RWPE1 (cell line): ENCODE measurements at places on chromosomes 13 and 19.

- DNase-seq: no peak
Measured at GRCh38 chr13:111368091-111368490, 47.6 kb downstream of the TEX29 start.

DNA sequence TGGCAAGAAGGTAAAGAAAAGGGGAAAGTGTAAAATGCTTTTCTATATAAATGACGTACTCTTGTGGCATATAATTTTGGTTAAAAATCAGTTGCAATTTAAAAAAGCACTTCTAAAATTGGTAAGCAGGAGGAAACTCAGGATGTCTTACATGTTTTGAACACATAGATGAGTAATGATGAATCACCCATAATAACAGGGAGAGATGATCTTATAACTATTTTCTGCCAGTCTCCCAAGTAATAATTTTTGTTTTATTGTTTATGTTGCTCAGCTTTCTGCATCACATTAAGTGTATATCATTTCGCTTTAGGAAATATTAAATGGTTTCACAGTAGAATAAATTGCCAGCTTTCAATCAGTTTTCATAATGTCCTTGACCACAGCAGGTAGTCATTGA, 1430.7 kb upstream of the PCDH20 start:
- peak; percentile 4 for DNase-seq

GRCh38 chr19:51065221-51065960, 499 bp upstream of the KLK13 start:
- DNase-seq: no peak

GRCh38 chr13:75860935-75861334, 224.8 kb downstream of the LMO7 start:
- DNase-seq: no peak

DNA sequence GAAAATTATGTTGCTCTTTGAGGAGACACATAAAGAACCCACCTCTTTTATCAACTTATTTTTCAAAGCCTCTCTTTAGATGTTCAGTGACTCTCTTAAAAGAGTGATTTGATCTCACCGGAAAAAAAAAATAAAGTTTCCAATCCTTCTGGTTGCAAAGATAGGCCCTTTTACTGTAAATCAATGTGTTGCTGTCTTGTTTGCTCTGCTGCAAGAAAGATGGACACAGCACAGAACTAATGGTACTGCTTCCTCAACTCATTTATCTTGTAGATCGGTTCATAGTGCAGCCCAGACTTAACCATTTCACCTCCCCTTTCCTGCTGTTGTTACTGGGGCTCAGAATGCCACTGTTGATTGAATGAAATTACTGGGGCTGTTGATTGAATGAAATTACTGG, 388.9 kb upstream of the KLF12 start:
- DNase-seq: no peak

- no peak for DNase-seq
Measured at GRCh38 chr13:20425819-20426219, 99.8 kb downstream of the CRYL1 start.

DNA sequence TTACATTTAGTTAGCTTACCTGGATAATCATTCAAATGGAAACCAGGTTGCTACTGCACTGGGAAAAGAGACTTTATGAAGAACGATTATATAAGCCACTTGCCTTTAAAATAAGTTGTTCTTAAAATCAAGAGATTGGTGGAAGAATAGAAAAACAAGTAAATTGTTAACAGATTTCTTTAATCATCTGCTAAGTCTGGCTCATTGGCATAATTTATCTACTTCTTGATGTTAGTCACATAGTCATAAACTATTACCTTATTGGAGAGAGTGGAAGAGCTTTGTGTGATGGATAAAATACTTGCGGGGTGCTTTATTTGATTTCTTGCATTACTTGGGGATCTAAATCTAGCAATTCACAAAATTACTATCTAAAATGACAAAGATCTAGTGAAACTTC, 6.8 kb downstream of the LSM14A start:
- no peak for DNase-seq

GRCh38 chr13:91816263-91816807, 417.9 kb downstream of the GPC5 start:
- DNase-seq: no peak

DNA sequence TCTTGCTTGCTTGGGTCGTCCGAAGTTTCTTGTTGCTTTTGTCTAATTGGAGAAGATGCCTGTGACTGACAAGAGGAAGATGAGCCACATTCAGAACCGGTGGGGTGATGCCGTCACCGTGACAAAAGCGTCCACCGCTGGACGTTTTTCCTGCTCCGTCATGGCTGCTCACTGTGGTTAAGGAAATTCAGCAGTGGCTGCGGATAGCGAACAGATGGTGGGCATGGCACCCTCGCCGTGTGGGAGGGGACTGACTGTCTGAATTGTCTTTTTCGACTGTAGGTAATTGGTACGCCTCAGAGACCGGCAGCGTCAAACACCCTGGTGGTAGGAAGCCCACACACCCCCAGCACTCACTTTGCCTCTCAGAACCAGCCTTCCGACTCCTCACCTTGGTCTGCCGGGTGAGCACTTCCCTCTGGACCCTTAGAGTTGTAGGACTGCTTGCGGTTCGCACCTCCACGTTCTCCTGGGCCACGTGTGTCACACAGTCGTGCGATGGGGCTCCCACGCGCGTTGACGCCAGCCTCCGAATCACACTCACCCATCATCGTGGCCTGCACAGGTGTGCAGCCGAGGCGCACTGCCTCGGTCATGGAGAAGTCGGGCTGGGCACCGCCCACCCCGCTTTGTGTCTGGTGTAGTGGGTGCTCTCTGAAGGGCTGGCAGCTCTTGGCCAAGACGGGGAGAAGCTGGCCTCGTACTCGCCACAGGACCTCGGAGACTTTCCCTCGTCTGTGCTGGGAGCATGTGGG, 26.5 kb downstream of the ATP4B start:
- DNase-seq: no peak

DNA sequence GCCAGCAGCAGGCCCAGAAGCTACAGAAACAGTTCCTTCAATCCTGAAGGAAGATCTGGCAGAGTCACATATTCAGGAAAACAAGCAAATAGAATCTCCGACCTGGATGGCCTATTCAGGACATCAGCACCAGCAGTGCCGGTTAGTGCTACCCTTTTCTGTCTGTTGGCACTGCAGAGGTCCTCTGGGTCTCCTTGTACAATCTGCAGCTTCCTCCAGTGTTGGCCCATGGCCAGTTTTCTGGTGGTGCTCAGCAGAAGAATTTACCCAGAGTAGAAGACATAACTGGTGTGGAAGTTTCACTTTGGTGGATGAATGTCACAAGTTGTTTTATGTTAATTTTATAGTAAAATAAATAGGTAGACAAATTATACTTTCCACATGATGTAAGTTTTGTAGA, 498.1 kb downstream of the COG6 start:
- no peak for DNase-seq

GRCh38 chr19:27679905-27680304, 1533.0 kb downstream of the UQCRFS1 start:
- no peak for DNase-seq

DNA sequence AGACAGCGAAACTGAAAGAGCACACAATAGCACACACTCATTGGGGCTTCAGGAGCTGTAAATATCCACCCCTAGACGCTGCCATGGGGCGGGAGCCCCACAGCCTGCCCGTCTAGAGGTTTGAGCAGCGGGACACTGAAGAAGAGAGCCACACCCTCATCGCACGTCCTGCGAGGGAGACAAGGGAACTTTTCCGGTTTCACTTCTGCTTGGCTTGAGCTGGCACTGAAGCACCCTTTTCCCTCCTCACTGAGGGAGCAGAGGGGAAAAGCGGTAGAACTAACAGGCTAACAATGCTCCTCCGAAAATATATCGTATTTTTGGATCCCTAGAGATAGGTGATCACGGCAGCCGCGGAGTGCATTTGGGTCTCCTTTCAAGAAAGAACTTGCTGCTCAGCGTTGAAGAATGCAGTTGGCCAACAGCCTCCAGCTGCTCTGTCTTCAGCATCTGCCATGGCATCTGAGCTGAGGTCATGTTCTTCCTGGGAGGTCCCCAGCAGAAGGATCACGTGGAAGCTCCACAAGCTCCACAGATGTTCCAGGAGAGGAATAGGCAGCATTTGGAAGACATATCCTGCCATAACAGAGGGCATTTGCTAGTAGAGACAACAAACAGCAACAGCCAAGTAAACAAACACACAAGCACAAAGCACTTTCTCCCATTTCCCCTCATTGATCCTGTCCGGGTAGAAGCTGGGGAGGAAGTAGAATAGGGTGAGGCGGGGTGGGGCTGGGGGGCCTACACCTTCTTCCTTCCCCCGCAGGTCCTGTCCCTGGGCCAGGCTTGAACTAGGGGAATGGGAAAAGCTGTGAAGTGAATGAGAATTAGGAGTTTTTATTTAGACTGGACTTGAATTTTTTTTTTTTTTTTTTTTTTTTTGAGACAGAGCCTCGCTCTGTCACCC, 44.8 kb upstream of the ALOX5AP start:
- DNase-seq: peak; percentile 41

- no peak for DNase-seq
Measured at GRCh38 chr13:48142436-48142835, 47.5 kb upstream of the MED4 start.

GRCh38 chr19:38057959-38058690, 151.1 kb downstream of the SIPA1L3 start:
- DNase-seq: no peak

GRCh38 chr13:45337803-45338202, 3.2 kb downstream of the TPT1 start:
- no peak for DNase-seq

DNA sequence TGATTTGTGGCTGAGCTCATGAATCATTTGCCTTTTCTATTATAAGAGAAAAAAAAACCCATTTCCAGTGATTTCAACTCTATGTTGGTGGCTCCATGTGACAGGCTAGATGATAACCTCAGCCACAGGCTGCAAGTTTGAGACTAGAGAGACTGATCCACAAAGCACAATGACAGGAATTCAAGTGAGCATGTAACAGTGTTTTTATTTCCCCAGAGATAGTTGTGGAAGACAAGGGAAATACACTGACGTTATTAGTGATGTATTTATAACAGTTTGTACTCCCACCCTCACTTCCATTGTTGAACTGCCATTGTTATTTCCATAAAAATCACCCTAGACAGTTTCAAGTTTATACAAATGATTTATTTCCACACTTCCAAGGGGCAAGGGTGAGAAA, 27.9 kb upstream of the EDNRB start:
- DNase-seq: no peak

- no peak for DNase-seq
Measured at GRCh38 chr19:1471515-1472160, 7.4 kb downstream of the C19orf25 start.

DNA sequence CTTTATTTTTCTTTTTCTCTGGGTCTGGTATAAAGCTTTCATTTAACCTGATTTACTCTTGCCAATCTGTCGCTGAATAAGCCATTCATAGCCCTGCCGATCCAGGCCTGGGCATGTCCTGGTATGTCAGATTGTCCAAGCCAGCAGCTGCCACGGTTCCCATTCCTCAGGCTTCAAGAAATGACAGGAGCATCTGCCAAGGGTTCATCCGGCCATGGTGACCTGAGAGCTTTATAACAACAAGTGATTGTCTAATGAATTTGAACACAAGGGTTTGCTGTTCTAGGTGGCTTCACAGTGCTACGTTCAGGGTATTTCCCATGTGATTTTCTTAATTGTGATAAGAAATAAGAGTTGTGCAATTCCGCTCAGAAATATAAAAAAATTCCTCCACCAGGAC, 20.0 kb downstream of the PNMA8A start:
- DNase-seq: peak; percentile 78

DNA sequence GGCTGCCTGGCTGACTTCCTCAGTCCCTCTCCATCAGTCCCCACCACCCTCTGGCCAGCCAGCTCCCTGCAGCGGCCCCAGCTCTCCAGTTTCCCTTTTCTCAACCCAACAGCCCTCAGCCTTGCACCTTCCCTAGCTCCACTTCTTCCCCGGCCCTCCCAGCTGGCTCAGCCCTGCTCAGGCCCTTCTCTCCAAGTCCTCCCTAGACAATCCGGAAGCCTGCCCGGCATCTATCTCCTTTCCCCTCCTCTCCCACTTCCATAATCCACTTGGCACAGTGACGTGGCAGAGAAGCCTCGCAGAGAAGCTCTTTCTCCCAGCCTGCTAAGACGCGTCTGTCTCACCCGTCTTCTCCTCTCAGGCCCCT, 1.1 kb downstream of the UBXN6 start:
- DNase-seq: peak; percentile 52

DNA sequence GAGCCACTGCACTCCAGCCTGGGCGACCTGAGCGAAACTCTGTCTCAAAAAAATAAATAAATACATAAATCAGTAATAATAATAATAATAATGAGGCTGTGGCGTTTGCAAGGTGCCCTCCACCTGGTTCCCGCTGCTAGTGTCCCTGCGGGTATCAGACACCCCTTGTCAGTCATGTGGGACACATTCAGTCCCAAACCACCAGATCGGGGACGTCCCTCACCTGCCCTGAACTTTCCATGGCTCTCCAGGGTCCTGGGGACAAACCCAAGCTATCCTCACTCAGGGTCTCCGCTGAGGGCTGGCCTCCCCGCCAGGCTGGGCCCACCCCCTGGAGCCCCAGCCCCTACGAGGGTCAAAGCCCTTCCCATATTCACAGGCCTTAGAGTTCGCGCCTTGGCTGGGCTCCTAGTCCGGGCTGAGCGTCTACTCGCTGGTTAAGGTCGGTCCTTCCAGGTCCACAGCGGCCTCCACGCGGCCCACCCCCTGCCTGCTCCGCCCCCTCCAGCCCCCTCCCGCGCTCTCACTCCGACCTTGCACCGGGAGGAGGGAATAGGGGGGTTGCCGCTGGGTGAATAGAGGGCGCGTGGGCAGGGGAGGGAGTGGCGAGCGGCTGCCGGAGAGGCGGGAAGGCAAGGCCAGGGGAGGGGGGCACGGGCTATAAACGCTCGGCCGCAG, 349 bp upstream of the KISS1R start:
- DNase-seq: no peak

DNA sequence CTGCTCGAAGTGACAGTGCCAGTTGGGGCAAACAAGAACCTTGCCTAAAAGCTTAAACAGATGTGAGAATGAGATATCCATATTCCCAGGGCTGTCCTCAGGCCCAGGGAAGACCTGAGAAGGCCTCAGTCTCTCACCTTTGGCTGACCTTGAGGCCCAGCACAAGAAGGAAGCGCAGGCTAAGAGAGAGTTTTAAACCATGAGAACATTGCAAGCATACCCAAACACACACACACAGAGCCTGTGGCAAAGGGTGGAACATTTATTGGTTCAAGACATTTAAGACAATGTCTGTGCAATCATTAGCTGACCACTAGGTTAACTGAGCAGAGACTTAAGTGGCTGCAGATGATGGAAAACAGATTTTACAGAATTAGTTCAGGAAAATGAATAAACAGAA, 248.2 kb downstream of the NBEA start:
- DNase-seq: no peak

DNA sequence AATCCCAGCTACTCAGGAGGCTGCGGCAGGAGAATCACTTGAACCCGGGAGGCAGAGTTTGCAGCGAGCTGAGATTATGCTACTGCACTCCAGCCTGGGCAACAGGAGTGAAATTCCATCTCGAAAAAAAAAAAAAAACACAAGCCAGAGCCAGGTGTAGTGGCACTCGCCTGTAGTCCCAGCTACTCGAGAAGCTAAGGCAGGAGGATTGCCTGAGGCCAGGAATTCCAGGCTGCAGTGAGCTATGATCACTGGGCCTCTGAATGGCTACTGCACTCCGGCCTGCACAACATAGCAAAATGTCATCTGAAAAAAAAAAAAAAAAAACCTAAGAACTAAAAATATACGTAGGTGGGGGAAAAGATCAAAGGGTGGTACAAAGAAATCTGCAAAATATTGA, 19.4 kb downstream of the EPS15L1 start:
- DNase-seq: no peak
